ENCODE measurements at places on chromosomes 5 and 9.

- DNase-seq = peak; percentile 59
These were observed 87.0 kb downstream of the ZNF618 start for GRCh38 chr9:113963017-113963620.

GRCh38 chr9:80501635-80502034 is 929.9 kb downstream of the TLE4 start:
- DNase-seq = peak; percentile 46

GRCh38 chr5:139711067-139711905 is 63.1 kb downstream of the CXXC5 start:
- DNase-seq = peak; percentile 53

DNA sequence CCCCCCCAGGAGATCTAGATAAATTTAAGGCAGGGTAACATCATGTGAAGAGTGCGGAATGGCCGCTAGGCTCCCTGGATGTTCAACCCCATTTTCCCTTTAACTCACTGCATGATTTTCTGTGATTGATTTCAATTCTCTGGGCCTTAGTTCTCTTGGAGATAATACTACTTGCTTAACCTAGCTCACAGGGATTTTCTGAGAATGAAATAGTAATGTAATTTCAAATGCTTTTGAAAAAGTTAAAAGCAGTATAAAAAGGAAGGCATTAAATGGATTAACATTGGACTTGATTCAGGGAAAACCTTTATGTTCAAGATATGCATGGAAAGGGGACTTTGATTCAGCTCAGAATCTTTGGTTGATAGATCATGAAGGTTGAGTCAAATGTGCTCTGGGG is 90.9 kb downstream of the KIF4B start:
- no peak for DNase-seq

DNA sequence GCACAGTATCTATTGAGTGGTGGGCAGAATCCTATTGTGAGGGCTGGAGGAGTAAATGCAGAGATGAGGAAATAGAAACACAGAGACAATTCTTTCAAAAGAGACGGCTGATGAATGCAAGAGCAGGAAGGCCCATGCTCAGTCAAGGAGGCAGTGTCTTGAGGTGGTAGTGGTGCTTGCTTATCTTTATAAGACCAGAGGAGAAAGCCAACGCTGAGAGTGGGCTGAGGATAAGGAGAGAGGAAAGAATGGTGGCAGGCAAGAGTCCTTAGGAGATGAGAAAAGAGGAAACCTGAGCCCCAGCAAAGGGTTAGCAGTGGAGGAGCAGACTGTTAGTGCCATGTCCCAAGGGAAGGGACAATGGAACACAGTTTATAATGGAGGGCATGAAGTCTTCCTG is 86.0 kb downstream of the SNCAIP start:
- DNase-seq = no peak

- no peak for DNase-seq
These were observed 38.7 kb upstream of the CDK20 start for GRCh38 chr9:88013035-88013434.

DNA sequence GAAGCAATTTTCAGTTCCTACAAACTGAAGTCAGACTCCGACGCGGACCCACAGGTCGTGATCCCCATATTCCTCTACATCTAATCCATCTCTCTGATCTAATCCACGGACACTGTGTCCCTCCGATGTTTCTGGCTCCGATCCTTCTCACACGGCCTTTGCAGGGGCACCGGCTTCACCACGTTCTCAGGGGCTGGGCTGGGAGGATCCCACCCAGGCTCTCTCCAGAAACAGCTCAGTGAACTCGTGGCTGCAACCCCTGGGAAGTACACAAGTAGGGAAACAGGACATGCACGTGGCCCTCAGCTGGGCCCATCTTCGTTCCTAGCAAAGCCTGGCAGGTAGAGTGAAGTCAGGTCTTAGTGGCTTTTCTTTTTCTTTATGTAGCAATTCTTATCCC is 49.1 kb upstream of the OLFM1 start:
- no peak for DNase-seq

DNA sequence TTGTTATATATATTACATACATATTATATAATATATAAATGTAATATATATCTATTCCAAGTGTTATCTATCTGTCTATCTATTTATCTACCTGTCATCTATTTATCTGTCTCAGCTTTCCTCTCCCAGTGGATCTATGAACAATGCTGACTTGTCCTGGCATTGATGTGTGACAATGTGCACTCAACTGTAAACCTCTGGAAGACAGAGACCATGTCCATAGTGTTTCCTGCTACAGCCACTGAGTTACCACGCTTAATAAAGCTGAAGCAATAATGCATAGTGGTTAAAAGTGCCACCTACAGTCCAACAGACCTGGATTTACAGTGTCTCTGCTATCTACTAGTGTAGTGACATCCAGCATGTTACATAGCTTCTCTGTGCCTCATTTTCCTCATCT is 57.2 kb upstream of the TMED7 start:
- DNase-seq = no peak

- DNase-seq = no peak
These were observed 51.6 kb downstream of the ELOVL7 start for GRCh38 chr5:60792438-60792837.

- no peak for DNase-seq
These were observed 25.2 kb upstream of the CNOT6 start for GRCh38 chr5:180468732-180469585.

GRCh38 chr5:68071282-68071632 is 144.3 kb upstream of the PIK3R1 start:
- DNase-seq = no peak

DNA sequence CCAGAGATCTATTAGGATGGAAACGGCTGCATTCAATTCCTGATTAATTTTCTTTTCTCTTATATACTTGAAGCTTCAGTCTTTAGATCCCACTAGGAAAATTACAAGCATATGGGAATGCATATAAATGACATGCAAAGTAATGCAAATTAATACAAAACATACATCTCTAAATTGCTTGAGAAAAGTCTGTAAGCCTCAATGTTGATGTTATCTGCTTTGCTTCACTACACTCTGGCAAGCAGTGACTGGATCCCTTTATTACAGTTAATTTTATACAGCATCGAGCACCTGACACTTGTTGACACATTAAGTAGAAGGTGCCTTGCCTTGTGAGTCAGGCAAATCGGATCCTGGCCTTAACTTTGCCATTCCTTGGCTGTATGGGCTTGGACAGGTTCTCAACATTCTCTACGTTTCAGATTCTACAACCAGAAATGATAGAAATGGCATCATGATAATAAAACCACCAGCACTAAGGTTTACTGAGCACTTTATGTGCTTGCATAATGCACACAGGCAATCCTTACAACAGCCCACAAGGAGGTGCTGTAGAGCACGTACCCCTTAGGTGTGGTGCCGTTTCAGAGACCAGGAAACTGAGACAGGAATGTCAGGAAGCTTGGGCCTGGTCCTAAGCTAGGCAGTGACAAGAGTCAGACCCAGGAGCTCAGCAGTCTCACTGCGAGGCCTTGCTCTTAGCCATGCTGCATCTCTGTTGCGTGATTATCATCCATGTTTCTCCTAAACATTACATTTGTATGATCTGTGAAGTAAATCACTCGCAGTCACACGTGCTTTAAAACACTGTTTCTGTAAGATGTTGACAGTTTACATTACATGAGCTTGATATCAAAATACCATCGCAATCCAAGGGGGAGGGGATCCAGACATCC is 2.7 kb downstream of the GCNT4 start:
- DNase-seq = peak; percentile 55

GRCh38 chr9:113012492-113012891 is 500 bp upstream of the ZNF883 start:
- no peak for DNase-seq

DNA sequence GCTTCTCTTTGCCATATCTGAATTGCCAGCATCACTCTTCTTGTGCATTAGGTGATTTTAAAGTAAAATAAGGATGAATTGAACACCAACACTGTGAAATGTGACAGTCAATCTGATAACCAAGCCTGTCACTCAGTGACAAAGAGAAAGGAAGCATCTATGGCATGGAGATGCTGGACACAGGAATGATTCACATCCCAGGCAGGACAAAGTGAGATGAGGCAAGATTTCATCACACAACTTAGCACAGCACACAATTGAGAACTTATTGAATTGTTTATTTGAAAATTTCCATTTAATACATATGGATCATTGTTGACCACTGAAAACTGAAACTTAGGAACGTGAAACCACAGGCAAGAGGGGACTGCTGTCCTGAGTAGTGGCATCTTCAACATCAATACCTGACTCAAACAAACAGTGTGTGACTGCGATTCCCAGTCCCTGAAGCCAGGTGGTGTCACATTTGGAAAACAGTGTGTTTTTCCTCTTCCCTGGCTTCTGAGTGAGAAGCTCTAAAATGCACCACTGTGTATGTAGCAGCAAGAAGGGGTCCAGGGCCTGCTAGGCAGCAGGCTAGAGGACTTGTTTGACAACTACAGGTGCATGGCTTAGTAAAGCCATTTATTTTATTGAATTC is 10.7 kb downstream of the GAPT start:
- no peak for DNase-seq

DNA sequence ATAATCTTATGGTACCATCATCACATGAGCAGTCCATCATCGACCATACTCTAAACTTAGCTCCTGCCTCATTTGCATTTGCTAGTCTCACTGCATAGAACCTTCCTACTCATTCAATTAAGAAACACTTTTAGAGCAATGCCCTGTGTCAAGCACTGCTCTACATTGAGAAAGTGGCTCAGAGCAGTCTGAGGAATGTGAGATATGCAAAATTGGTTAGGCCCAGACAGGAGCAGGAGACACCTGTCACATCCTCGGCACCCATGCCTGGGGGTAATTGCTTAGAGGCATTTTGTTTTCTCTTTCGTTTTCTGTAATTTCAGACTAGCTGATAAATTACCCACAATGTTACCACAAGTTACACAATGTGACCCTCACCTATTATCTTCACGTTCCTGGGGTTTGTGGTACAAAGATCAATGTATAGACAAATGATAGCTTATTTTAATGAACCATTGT is 4.9 kb upstream of the RARS1 start:
- no peak for DNase-seq

GRCh38 chr5:98755406-98755805 is 18.1 kb upstream of the RGMB start:
- peak; percentile 97 for DNase-seq

DNA sequence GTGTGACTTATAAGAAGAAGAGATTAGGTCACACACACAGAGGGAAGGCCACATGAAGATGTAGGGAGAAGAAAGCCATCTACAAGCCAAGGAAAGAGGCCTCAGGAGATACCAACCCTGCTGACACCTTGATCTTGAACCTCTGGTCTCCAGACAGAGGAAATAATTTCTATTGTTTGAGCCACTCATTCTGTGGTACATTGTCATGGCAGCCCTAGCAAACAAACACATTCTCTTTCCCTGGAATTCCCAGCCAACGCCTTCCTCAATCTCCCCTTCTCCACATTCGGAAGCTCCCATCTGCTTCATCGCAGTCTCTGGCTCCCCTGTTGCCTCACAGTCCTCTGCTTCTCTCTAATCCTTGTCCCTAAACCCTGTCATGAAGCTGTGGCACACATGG is 16.7 kb downstream of the PTGS1 start:
- no peak for DNase-seq

DNA sequence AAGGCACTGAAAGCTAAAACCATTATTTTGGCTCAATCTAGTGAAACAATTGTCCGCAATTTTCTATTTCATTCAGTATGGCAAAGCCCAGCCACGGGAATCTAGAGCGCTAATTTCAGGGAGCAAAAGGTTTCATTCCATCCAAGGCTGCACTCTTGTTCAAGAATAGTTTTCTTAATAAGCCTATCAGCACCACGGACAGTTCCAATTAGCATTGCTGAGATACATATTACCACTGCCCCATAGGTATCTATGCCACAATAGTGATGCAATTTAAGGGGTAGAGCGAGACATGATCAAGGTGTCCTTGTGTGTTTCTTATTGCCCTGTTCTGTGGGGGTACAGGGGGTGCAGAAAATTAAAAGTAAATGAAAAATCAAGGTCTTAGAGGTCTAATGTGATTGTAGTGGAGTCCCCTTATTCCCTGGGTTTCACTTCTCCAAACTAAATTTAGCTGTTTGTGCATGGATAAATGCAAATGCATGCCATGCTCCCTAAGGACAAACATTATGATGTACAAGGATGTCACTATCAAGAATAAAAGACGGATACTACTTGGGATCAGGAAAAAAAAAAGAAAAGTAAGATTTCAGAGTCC is 45.5 kb downstream of the SPOCK1 start:
- DNase-seq = peak; percentile 57

- DNase-seq = peak; percentile 7
These were observed 52.2 kb upstream of the SPINK5 start for GRCh38 chr5:148011398-148012137.

GRCh38 chr9:136539427-136540421 is 6.1 kb downstream of the NOTCH1 start:
- no peak for DNase-seq

DNA sequence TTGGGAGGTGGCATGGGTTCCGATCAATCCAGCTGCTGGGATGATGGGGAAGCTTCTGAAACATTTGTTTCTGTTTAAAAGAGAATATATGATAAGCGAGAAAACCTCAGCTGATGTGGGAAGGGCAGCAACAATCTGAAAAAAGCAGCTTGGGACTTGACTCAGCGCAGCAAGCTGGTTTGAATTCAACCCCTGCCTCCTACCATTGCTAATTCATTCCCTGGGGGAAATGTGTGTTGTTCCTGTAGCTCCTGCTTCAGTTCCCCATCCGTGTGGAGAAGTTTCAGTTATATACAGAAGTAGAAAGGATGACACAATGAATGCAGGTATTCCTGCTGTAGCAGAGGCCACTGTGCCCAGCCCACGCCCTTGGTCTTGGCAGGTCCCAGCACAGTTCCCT is 145.1 kb downstream of the NXNL2 start:
- DNase-seq = no peak

DNA sequence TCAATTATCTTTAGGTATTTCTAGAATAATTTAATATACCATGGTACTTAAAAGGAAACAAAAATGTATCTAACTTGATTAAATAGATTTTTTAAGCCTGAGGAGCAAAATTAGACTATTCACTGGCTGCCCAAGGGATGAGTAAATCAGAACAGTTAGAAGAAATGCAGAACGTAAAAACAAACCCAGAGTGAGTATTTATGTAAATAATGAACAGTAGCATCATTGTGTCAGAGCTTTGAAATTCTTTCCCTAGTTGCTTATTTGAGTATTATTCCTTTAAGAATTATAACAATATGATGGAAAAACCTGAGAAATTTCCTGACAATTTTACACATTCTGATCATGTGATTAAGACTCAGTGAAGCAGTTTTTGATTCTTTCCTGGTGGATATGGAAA is 200.9 kb downstream of the GDNF start:
- DNase-seq = peak; percentile 16

DNA sequence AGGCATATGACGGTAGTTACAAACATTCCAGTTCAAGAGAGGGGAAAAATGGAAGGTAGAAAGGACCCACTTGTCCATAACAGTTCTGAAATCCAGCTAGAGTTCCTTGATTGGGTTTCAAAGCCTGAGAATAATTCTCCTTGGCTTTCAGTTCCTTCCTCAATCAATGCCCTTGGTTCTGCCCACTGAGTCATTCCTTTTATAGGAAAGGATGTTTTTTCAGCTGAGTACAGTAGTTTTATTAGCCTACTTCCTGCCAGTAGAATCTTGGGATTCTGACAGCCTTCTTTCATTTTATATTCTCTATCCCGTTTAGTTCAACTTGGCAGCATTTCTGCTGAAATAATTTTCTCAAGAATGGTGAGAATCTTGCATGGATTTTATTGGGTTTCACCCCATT is 386.9 kb upstream of the SMC2 start:
- DNase-seq = no peak
